ENCODE measurements at places on chromosomes 16 and 17.
A peak's percentile ranks its signal among the peaks of the same experiment; 100 is the strongest.

DNA sequence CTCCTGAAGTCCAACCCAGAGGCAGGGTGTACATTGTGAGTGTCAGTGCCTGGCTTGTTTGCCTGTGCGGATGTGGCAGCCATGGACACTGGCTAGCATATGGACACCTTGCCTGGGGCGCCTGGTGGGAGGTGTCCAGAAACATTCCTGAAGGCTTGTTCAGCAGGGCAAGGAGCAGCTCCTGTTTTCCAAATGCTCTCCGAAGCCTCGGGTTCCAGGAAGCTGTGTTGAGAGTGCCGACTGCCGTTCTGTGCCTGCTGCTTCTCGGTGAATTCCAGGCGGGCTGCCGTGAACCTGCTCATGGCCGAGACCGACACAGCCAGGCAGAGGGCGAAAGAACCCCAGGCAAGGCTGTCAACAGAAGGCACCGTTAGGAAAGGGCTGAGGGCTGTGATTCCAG lies 10.9 kb upstream of the DHRS7C start:
- no peak for DNase-seq

DNA sequence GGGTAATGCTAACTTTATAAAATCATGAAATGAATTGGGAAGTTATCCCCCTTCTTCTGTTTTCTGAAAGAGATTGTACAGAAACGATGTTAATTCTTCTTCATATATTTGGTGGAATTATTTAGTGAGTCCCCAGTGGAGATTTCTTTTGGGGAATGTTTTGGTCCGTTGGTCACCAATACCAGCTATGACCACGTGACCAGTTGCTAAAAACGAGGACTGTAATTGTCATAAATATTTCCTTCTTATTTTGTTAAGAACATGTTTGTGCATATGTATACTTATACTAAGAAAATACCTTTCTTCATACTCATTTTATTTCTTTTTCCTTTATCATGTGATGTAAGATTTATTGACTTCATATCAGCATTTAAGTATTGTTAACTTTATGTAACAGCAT lies 10.3 kb upstream of the DYNLRB2 start:
- DNase-seq, result no peak

DNA sequence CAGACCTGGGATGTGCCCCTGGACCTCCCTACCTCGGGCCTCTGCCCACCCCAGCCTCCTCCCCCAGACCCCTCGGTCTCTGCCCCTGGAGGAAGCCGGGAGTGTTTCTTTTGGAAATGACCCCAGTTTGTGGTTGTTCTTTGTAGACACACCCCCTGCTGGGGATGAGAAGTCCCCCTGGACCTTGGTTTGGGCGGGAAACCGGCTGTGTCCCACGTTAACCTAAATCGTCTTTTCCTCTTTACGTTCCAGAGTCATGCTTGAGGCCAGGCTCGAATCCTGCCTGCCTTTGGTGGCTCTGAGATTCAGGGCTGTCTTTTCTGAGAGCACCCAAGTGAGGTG lies 116.6 kb downstream of the METRNL start:
- DNase-seq, result no peak

DNA sequence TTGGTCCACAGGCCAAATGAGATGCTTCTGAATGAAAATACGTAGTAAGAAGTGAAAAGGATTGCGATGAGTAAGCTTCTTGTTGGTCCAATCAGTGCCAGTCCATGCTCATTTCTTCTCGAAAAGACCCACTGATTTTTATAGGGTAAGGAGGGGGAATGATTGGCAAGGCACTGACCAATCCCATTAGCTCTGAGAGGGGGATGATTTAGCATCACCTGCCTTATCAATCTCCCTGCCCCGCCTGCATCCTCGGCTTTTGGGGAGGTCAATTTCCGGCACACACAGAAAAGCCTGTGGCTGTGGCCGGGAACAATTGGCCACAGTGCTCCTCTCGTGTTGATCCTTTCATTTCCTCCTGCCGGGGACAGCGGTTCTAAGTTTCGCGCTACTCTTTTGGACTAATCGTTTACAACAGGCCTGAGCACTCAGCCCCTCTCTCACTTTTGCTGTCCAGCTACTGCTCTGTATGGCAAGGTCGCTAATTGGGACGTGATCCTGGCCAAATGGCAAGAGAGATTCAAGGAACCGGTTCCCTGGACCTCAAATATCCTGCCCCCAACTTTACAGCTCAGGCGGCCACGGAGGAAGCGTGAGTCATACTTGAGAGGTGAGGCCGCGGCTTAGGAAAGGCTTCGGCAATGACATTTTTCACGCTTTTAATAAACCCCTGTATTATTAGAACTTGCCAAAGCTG lies 43.1 kb downstream of the TBX4 start:
- no peak for DNase-seq

DNA sequence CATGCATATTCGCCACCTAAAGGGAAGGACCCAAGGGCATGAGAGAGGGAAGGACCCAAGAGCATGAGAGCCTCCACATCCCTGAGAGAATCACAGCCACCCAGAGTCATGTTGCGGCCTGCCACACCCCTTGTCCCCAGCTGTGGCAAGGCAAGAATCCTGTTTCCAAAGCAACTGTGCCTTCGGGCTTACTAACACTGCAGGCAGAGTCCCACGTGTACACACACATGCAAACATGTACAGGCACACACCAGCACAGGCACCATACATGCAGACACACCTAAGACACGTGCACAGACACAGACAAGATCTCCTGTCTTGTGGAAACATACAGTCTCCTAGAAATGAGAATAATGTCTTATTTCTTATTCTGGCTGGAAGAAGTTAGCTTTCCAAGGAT lies 92.4 kb upstream of the CDYL2 start:
- no peak for DNase-seq

GRCh38 chr16:46920402-46921068 lies 36.4 kb downstream of the GPT2 start:
- no peak for DNase-seq

GRCh38 chr16:57810197-57811031 lies 8.1 kb upstream of the KIFC3 start:
- peak; percentile 64 for DNase-seq

DNA sequence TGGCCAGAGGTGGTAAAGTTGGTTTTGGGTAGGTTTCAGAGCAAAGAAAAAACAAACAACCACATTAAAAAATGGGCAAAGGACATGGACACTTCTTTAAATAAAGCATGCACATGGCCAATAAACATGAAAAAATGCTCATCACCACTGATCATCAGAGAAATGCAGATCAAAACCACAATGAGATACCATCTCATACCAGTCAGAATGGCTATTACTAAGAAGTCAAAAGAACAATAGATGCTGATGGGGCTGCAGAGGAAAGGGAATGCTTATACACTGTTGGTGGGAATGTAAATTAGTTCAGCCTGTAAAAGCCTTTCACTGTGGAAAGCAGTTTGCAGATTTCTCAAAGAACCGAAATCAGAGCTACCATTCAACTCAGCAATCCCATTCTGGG lies 598.4 kb upstream of the SOX9 start:
- no peak for DNase-seq

- DNase-seq, result no peak
Observed at GRCh38 chr16:27776556-27777225, 226.7 kb downstream of the KATNIP start.

DNA sequence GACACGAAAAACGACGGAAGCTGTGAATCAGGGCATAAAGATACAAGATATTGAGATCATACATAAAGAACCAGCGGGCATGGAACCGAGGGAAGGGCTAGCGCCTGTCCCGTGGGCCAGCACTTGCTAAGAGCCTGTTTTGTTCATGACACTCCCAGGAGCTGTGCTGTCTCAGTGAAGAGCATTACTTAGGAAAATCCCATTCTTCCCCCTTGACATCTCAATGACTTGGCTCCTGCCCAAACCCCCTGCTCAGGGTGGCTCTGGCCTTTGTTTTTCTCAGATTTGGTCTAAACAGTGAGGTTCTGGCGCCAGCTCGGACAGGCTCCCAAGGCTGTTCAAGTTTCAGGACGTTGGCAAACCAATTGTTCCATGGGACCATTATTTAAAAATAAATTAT lies 79.1 kb upstream of the SEC14L1 start:
- DNase-seq, result no peak

DNA sequence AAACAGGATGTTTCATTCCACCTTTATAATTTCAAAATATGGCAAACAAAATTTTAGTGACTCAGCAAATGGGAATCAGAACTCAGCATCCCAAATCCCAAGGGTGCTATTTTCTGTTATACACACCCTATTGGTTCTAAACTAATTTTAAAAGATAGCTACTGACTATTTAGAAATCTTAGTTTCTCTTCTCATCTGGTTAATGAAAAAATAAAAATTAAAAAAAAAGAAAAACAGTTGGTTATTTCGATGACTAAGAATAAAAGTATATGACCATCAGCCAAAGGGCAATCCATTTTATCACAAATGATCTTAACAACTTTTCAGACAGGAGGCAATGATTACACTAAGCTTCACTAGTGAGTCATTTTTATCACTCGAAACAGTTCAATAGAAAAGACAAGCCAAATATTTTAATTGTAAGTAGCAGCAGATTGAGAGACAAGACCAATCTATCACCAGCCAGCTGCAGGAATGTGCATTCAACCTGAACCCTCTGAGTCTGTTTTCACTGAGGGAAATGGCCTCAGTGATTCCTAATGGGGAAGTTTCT lies 15.2 kb downstream of the PHLPP2 start:
- DNase-seq, result no peak

- DNase-seq, result no peak
Observed at GRCh38 chr16:1080801-1081733, 8.5 kb downstream of the SSTR5 start.

All from HuH-7 (cell line).